ENCODE measurements at places on chromosomes 3 and 15.

DNA sequence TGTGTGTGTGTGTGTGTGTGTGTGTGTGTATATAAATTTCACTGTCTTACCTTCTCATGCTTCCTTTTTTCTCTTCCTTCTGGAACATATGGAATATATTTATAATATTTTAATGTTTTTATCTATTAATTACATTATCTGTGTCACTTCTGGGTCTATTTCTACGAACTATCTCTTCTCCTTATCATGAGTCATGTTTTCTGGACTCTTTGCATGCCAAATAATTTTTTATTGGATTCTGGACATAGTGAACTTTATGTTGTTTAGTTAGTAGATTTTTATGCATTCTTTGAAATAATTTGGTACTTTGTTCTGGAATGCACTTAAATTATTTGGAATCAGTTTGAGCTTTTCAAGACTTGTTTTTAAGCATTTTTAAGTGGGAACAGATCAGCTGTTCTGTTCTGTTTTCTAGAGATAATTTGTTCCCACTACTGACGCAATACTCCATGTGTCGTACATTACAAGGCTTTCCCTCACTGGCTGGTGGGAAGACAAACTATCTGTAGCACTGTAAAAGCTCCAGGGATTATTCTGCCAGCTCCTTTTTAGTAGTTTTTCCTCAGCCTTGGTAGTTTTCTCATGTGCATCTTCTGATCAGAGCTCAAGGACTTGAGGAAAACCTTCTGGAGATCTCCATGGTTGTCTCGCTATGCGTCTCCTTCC, 302.0 kb downstream of the CLSTN2 start:
- DNase-seq = no peak

GRCh38 chr3:150079029-150079739, 108.5 kb upstream of the PFN2 start:
- DNase-seq = no peak

DNA sequence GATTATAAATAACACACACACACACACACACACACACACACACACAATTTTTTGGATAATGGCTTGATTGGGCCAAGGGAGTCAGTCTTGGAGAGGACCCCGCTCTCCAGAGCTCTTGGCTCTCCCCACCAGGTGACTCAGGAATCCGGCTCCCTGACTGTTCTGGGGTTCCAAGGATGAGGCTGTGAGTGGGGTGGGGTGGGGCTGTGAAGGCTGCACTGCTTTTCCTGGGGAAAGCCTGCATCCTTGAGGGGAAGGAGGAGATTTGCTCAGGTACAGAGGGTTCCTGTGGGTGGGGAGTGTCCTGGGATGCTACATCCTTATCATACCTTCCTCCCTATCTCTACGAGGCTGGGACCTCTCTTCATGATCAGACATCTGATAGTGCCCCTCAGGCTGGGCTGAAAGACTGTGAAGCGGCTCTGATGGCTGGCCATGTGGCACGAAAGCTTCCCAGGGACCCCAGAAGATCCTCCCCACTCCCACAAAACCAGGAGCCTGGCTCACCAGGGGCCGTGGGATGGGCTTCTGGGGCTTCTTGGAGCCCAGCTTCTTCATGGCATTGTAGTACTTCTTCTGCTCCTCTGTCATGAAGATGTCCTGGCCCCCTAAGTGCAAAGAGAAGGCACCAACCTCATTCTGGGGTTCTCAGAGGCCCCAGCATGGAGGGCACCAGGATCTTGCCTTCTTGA, 59.2 kb downstream of the EXOG start:
- no peak for DNase-seq

DNA sequence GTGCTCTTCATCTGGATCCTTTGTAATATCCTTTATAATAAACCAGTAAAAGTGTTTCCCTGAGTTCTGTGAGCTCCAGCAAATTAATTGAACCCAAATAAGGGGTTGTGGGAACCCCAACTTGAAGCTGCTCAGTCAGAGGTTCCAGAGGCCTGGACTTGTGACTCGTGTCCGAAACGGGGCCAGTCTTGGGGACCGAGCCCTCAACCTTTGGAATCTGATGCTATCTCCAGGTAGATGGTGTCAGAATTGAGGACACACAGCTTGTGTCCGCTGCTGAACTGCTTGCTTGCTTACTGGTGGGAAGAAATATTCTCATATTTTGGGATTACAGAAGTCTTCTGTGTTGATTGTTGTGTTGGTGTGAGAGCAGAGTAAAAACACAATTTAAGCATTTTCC, 39.7 kb upstream of the FLNB start:
- no peak for DNase-seq

DNA sequence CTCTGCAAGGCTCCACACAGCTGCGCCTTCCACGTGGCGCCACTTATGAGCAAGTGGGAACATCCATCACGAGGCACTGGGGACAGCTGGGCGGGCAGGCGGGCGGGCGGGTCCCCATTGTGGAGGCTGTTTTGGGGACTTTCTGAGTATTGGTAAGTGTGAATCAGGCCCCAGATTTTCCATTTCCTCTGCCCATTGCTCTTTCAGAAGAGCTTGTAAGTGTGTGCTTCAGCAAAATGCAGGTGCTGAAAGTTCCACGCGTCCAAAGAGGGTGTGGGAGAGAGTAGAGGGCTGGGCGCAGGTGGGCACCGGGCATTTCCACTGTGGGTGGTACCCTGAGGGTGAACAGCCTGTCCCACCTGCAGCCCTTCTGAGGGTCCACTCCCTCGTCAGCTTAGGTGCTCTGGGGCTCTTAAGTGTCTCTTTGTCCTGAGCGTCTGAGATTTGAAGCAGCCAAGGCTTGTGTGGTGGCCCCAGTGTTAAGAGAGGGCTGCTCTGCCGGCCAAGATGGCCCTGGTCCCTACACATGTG, 177.1 kb downstream of the RPLP1 start:
- DNase-seq = no peak

DNA sequence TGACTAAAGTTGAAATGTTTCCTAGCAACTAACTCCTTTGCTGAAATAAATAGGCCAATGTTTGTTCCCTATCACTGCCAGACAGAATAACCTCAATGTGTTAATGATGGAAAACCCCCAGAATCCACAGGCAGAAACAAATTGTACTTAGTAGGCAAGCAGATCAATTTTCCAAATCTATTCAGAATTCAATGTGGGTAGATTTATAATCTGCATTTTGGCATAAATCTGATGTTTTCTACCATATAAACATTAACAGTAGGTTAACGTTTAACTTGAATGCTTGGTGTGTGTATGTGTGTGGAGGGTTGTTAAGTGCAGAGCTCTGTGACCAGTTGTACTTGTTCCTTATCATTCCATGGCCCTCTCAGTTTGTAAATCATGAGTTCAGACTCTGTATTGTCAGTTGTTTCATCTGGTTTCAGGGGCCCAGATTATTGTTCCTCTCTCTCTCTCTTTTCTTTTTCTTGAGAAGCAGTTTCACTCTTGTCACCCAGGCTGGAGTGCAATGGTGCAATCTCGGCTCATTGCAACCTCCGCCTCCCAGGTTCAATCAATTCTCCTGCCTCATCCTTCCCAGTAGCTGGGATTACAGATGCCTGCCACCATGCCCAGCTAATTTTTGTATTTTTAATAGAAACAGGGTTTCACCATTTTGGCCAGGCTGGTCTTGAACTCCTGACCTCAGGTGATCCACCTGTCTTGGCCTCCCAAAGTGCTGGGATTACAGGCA, 32.8 kb downstream of the PLSCR1 start:
- DNase-seq = no peak

DNA sequence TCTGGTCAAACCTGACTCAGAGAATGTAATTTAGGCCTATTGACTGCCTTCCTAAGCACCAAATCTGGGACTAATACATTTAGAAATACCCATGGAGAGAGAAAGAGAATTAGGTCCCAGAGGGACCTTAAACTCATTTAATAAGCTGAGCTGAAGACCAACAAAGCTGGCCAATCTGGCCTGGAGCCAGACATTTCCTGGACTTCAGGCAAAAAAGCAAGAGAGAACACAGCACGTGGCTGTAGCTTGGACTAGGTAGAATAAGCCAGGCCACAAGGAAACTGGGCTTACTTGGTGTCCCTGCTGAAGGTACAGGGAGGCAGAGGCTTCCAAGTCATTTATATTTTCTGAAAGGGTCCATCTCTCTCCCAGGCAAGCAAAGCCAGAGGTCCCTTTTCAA, 88.1 kb downstream of the RTP4 start:
- peak; percentile 21 for DNase-seq

DNA sequence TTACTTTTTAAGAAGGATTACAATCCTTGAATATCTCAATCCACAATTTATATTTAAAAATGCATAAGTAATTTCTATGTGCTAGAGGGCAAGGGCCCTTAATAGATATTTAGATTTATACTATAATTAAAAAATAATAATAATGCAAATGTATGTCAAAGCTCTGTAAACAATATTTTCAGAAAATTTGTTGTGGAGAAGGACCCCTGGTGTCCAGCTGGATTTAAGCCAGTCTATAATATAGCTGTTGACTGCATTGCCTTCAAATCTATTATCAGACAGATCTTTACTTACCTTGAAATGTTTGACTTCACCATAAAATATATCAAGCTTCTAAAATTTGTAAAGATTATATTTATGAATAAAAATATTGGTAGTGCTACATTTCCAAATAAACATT, 65.6 kb downstream of the ZBTB20 start:
- no peak for DNase-seq

DNA sequence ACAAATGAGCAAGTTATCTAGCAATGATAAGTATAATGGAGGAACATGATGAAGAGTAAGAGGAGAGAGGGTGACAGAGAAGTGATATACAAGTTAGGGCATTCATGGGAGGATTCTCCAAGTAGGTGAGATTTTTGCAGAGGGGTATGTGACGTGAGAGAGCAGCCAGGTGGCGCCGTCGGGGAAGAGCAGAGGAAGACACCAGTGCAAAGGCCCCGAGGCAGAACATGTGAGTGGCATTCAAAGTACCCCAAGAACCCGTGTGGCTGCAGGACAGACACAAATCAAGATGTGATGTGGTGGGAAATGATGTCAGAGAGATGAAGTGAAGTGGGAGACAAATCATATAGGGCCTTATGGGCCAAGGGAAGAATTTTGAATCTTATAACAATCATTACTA, 81.8 kb upstream of the GRM7 start:
- no peak for DNase-seq

GRCh38 chr15:56099311-56099710, 105.9 kb upstream of the NEDD4 start:
- DNase-seq = no peak

- DNase-seq = no peak
These were observed 27.2 kb downstream of the PLCL2 start for GRCh38 chr3:16911916-16912315.

DNA sequence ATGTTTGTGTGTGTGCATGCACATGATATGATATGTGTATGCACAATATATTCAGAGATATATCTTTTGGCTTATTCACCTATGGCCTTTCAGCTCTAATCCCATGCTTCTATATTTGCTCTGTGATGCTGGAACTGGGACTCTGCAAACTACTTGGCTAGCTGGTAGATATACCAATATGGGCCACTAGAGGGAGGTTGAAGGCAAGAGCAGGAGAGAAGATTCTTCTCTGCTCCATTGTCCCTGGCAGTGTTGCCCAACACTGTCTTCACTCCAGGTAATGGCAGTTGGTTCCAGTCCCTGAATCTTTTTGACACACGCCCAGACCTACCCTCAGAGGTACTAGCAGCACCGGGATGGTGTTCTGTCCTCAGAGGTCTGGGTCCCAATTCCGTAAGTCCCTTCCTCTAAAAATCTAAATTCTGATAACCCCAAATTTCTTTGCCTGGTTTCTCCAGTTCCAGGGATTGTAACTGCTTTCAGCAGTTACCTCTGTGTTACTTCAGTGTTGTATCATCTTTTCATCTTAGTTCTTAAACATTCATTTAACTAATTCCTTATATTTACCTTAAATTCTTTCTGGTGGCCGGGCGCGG, 44.7 kb downstream of the GTPBP8 start:
- peak; percentile 70 for DNase-seq

DNA sequence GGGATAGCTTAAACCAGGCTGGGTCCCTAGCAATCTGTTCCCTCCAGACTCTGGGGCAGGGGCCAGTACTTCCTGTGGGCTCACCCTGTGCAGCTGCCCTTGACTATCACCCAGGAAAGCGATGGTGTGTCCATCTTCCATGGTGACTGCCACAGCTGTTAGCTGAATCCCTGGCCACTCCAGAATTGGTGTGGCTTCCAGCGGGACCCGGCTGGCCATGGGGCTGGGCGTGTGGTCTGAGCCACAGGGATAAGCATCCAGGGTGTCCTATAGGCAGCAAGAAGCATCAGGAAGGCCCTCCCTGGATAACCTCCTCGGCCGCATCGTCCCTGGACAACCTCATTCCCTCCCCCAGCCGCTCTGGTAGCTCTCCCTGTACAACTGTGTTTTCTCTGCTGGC, 7.2 kb downstream of the PLXNB1 start:
- DNase-seq = no peak

DNA sequence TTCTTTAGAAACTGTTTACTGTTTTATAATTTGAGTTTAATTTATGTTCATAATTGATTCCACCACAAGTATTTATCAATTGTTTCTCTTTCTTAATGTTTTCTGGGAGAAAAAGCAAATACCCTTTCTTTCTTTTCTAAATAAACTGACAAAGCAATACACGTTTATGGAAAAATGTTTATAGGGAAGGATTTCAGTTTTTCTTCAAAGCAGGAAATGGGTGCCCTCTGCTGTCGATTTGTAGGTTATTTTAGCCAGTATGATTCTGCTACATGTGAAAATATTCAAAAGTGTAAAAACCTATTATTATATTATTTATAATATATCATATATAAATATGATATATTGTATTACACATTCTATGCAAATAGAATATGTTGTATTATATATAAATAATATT, 921.0 kb upstream of the ROBO1 start:
- DNase-seq = no peak

DNA sequence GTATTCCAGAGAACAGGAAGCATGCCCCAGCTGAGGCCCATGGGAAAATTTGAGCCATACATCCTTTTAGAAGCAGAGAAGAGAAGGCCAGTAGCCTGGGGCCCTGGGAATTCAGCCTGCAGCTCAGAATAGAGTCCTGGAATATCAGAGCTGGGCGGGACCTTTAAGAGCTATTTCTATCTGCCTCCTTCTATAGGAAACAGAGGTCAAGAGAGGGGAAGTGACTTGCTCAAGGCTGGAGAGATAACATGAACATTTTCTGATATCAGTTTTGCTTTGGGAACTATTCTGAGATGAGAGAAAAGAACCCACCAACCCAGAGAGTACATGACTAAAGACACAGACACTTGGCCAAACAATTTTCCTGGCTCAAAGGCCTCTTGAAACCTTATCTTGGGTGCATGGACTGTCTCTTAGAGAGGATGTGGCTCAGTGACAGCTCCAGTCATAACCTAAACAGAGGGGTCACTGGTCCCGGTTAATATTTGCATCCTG, 26.0 kb downstream of the MASP1 start:
- no peak for DNase-seq

DNA sequence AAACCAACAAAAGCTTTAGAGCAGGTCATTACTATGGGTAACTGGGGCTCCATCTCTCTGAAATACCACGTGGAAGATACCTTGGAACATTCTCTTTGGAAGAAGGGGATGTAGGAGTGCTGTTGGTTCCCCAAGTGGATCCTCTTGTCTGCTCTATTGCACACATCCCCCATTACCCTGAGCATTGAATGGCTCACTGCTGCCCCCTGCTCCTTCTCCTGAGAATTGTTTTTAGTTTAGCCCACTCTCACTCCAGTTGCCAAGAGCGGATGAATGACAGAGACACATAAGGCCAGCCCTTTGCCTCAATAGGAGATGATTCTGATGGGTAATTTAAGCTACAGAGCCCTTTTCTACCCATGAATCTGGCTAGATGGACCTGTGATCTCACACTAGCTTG, 135.6 kb upstream of the SUCLG2 start:
- DNase-seq = peak; percentile 11

- DNase-seq = no peak
These were observed 73.2 kb upstream of the CTXND1 start for GRCh38 chr15:80325206-80325605.

All from NCI-H1436 (cell line).